ENCODE measurements at places on chromosomes 2 and 18. TPM values are rescaled to one million over a fixed set of nuclear protein-coding genes. Genes with fewer than 3 reads are reported as not detected.

DNA sequence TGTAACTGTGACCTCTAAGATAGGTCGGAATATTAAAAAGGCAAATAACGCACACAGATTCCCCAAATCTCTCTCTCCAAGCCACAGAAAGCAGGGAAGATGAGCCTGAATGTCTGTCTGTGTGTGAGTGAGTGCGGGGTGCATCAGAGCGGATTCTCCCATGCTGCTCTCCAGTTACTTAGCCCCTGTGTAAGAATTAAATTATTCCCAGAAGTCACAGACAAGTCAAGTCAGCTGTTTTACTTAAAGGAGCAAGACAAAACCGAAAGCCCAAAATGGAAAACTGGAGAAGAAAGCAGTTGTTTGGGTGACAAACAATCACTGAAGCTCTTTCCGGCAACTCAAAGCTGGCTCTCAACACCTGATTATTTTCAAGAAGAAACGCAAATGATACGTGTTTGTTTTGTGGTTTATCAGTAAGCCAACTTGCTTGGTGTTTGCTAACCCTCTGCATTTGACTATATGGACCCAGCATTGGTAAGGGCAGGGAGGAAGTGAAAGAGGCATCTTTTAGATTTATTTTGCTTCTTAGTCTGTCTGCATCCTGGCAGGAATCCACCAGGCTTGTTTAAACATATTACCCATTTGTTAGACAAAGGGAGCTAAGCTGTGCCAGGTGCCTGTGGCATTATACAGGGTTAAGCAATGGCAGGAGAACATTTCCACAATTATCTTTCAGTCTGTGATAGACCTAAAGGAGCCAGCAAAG, 121.5 kb upstream of the CREB1 start:
- no peak for DNase-seq

DNA sequence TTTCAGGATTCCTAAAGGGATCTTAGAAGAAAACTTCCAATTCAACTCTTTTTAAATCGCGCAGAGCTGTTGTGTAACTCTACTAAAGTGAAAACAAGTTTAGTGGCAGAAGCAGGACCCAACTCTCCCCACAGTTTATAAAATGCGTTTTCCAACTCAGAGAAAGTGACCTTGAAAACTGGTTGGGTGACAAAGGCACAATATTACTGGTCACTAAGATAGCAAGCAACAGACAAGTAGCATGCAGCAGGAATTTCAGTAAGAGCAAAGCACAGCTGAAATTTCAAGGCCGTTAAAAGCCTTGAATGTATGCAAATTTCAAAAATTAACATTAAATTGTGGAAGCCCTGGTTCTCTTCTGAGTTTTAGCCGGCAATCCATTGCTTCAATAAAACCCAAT, 66.9 kb downstream of the STK39 start:
- no peak for DNase-seq

GRCh38 chr2:27795093-27795834, 23.7 kb downstream of the MRPL33 start:
- DNase-seq, result no peak

- DNase-seq, result no peak
Measured at GRCh38 chr18:78979730-78980278, at the start of gene SALL3. TSS of gene SALL3 (plus strand) at chr18:78979818. CDS start at chr18:78980275, 457 bp downstream.

GRCh38 chr2:126736133-126736874, 80.3 kb downstream of the GYPC start:
- no peak for DNase-seq

GRCh38 chr2:11831415-11831814, 85.0 kb downstream of the LPIN1 start:
- DNase-seq, result no peak

- DNase-seq, result no peak
Measured at GRCh38 chr2:196170606-196171247, 651 bp downstream of the STK17B start.

Gene RNASEH1
- 19.0 TPM for total RNA-seq

Gene DTYMK
- 15.6 TPM for total RNA-seq

Gene POTEJ
- not detected for total RNA-seq

Gene SP140
- total RNA-seq, result 4.4 TPM

Gene ASXL3
- 13.1 TPM for total RNA-seq

Gene PGAP1
- total RNA-seq, result 24.7 TPM

Gene SLC14A1
- total RNA-seq, result 5.5 TPM
